ENCODE measurements at places on chromosomes 3 and 15. TPM values are rescaled to one million over a fixed set of nuclear protein-coding genes. Genes with fewer than 3 reads are reported as not detected.

The RAB8B gene
- 58.3 TPM for polyA plus RNA-seq

The CAND2 gene
- polyA plus RNA-seq, result 2.3 TPM

The CASR gene
- polyA plus RNA-seq, result not detected

The WNT7A gene
- 8.3 TPM for polyA plus RNA-seq

The FBXO40 gene
- 0.08 TPM for polyA plus RNA-seq

The LRRC2 gene
- 0.09 TPM for polyA plus RNA-seq

The LRRIQ4 gene
- polyA plus RNA-seq, result not detected

The ZIC1 gene
- not detected for polyA plus RNA-seq

The EPHA3 gene
- not detected for polyA plus RNA-seq

The GOLGA6A gene
- polyA plus RNA-seq, result not detected

The DGKG gene
- not detected for polyA plus RNA-seq

The EIF4A2 gene
- polyA plus RNA-seq, result 242 TPM

The FOXP1 gene
- polyA plus RNA-seq, result 267 TPM

The ESYT3 gene
- not detected for polyA plus RNA-seq

The PLXNA1 gene
- polyA plus RNA-seq, result 1.4 TPM

The PPP4R2 gene
- polyA plus RNA-seq, result 37.2 TPM

The IL17RD gene
- polyA plus RNA-seq, result not detected

The XYLB gene
- 0.47 TPM for polyA plus RNA-seq

The FEM1B gene
- polyA plus RNA-seq, result 28.8 TPM

The MYZAP gene
- 0.96 TPM for polyA plus RNA-seq

The OR5K2 gene
- polyA plus RNA-seq, result not detected

The APH1B gene
- polyA plus RNA-seq, result 13.3 TPM

The SKOR1 gene
- polyA plus RNA-seq, result 0.09 TPM
